T-helper 22 cell (primary cell): ENCODE measurements at places on chromosomes 11 and 22.

DNA sequence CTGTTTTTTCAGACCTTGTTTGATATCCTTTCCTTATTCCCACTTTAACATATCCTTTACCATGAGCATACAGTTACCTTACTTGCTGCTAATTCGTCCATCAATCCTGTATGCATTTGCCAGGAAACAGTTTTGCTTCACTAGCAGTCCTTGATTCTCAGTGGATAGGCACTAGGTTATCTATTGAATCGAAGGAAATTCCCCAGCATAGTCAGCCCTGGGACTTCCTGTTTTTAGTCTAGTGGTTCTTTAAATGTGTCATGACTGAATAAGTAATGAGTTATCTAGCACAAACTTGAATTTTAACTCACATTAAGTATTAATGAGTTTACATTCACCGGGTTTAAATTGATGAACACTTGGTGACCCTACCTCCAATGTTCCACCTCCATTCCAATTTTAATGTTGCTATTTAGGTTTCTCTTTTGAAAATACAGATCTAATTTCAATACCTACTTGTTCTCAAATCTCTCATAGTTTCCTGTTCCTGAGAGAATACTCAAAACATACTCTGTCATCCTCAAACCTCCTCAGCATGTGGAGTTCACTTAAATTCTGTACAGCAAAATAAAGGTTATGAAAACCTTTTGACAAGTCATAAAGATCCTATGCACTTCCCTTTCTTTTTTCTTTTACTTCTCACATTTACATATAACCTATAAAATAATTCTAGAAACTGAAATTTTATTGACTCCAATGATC, 1375.1 kb upstream of the TENM4 start:
- DNase-seq: no peak

GRCh38 chr22:20171288-20172140, 20.7 kb upstream of the CCDC188 start:
- DNase-seq: no peak

- DNase-seq: no peak
These were observed 264.7 kb upstream of the SESN3 start for GRCh38 chr11:95495706-95496105.

DNA sequence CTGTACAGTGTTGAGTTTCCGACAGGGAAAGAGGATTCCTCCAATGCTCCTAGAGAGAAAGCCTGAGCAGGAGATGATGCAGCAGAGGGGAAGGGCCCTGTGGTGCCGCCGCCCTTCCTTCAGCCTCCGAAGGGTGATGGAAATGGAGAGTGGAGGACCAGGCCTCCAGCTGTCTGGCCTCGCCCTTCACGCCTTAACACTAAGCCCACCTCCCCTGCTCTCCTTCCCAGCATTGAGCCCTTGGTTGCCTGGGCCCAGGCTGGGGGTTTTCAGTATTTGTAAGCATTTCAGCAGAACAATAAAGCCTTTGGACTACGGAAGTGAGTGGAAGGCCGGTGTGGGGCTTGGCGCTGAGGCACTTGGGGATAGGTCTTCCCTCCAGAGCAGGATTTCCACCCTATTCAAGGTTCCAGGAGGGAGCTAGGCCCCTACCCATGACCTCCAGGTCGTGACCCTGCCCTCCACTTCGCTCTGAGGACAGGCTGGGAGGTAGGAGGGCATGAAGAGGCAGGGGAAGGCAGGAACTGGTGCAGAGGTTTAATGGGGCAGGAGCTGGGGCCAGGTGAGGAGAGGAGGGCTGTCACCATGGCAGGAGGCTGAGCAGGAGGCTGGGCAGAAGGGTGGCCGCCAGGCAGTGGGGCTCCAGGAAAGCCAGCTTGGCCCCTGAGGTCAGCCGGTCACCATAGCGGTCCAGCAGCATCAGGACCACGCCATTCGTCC, 21.6 kb downstream of the TREH start:
- DNase-seq: no peak

DNA sequence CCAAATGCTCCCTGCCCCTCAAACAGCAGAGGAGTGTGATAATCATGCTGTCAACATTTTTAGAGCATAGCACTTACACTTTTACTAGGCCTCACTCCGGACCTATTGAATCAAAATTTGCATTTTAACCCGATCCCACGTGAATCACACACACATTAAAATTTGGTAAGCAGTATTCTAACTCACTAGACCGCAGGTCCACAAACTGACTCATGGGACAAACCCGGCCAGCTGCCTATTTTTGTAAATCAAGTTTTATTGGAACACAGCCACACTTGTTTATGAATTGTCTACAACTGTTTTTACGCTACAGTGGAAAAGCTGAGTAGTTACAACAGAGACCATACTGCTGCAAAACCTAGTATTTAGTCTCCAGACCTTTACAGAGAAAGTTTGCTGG, 43.3 kb downstream of the SNX19 start:
- DNase-seq: no peak

- no peak for DNase-seq
These were observed 70.8 kb downstream of the RAB38 start for GRCh38 chr11:88104408-88104807.
